ENCODE measurements at places on chromosomes 11 and 22.
A peak's percentile ranks its signal among the peaks of the same experiment; 100 is the strongest.

DNA sequence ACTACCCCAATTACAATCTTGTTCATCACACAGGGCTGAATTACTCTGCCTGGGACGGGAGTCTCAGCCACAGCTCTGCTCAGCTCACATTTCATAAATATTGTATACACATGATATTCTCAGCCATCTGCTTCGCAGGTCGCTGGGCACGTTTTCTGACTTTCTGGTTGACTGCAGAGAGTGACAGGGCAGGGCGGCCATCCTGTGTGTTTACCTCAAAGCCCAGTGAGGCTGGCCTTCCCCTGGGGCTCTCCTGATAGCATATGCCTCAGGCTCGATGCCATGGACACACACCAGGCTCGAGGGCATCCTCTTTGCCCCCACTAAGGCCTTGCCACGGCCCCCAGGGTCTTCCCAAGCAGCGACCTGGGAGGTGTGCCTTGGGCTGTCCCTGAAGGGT, 345.0 kb downstream of the CADM1 start:
- DNase-seq, result no peak

- DNase-seq, result no peak
Measured at GRCh38 chr11:2812371-2812991, 73.1 kb downstream of the CDKN1C start.

DNA sequence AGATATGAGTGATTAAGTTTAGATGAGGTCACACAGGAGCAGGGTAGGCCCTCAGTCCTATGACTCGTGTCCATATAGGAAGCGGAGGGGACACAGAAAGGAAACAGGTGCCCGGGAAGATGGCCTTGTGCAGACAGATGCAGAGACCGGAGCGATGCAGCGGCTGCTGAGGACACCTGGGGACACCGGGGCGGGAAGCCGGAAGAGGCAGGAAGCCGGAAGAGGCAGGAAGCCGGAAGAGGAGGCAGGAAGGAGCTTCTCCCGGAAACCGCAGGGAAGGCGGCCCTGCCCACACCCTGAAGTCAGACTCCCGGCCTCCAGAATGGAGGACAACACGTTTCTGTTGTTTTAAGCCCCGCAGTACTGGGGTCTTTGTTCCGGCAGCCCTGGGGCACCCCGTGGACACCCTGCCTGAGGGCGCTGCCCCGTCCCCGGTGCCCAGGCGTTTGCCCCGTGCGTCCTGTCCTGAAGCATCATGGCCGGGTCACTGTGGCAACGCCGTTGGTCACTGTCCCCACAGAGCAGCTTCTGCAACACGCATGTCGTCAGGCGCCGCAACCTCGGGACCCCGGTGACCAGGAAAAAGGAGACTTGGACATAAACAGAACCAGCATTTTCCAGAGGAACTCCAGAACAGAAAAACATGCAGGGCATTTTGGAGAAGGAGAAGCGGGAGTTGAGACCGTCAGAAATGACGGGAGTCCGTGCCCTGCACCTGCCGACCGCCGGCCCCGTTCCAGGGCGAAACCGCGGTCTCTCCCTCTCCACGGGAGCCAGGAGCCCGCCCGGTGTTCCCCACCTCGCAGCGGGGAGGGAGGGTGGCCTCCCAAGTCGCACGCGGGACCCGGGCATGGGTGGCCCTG, 103.4 kb downstream of the BRD1 start:
- peak; percentile 59 for DNase-seq

- DNase-seq, result no peak
Measured at GRCh38 chr11:32107647-32108046, 16.8 kb downstream of the RCN1 start.

DNA sequence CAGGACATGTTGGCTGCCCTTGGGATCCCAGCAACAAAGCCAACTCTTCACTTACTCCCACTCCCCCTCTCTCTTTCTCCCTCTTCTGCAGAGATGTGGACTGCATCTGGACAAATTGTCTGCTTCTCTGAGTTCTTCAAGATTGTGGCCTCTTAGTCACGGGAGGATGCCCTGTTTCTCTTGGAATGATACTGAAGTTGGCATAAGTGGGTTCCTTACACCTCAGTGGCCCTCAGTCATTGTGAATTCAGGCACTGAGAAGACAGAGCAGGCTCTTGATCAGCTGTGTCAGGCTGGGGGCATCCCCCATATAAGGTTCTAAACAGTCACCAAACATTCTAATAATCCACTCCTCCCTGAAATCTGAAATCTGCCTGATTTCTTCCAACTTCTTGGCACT, 6.1 kb upstream of the E2F8 start:
- no peak for DNase-seq

DNA sequence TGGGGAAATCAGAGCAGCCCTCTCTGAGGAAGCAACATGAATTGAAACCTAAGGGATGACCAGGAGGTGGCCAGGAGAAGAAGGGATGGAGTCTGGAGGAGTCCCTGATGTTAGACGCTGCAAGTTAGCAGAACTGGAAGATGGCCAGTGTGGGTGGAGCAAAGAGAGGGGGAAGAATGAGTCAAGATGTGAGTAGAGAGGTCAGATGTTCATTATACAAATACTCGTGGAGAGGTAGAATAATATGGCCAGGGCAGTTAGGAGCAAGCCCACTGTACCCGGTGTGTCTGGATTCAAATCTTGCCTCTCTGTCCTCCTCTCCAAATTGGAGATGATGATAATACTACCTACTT, 242.0 kb downstream of the TENM4 start:
- no peak for DNase-seq

GRCh38 chr11:14380947-14381561, 22.1 kb upstream of the RRAS2 start:
- DNase-seq, result peak; percentile 72

- peak; percentile 88 for DNase-seq
Measured at GRCh38 chr11:117815262-117815803, 9.2 kb downstream of the FXYD2 start.

- no peak for DNase-seq
Measured at GRCh38 chr11:128734832-128735224, 41.0 kb downstream of the FLI1 start.

DNA sequence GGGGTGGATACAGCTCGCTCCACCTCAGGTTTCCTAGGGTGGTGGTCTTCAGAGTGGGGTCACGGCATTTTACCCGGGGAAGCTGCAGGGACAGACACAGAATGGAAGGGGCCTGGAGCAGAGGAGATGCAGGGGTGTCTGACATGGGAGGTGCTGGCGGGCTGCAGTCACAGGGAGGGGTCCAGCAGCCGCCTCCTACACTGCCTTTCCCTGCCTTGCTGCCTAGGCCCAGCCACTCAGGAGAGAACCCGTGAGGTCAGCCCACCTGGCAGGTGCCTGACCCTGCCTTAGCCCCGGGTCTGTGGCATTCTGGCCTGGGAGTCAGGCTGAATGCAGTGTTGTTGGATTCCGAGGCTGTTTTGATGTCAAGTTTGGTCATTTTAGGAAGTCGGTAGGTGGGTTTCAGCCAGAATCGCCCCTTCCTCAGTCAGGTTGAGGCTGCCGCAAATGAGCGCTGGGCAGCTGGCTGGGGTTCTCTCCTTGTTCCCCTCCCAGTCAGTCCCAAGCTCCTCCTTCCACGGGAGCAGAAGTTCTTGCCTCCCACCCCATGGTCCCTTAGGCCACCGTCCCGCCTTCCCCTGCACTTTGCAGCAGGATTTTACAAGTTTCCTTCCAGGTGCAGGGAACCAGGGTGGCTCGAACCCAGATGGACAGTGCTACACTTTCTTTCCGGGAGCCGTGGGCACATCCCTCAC, 294.5 kb downstream of the TBC1D22A start:
- DNase-seq, result no peak

GRCh38 chr11:60912851-60913528, 968 bp upstream of the TMEM109 start:
- no peak for DNase-seq

DNA sequence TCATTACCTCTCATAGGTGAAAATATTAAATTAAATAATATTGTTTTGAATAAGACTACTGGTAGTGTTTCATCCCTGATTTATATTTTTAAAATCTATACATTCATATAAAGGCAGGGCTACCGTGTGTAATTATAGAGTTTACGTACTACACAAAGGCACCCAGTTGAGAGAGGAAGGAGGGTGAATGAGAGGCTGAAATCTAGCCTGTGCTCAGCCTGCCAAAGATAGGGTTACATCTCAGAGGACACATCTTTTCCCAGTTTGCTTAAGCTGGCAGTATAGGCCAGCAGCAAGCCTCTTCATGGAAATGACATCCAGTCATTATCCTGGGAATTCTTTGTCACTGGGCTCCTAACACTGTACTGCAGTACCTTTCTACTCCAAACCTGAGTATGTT, 7.5 kb upstream of the B3GNT6 start:
- no peak for DNase-seq

GRCh38 chr11:94854770-94855633, 86.8 kb downstream of the AMOTL1 start:
- no peak for DNase-seq

DNA sequence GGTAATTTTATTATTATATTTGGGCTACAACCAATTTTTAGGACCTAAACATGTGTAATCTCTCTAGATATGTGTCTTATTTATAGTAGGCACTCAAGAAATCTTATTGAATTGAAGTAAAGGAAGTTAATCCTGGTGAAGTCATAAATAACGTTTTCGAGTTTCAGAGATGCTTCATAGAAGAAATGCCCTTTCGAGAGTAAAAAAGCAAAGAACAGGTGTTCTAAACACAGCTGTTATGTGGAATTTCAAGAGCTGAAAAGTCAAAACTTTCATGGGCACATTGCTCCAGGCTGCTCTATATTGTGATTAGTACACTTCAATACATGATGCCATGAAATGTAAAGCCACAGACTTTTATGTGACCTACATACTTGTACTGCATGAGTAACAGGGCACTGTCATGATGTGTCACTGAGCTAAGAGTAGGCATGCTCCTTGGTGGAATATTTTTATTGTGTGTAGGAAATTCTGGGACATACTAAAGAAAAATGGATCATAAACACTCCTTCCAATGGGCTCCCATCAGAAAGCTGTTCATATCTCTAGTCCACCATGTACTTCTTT, 7.2 kb upstream of the ELMOD1 start:
- no peak for DNase-seq

GRCh38 chr22:46482056-46482675, 55.3 kb downstream of the CELSR1 start:
- DNase-seq, result no peak

GRCh38 chr22:31891366-31892079, 52.8 kb upstream of the YWHAH start:
- no peak for DNase-seq

GRCh38 chr11:115290893-115291292, 213.3 kb downstream of the CADM1 start:
- DNase-seq, result no peak

- no peak for DNase-seq
Measured at GRCh38 chr11:92226331-92227229, 2.0 kb downstream of the FAT3 start.

DNA sequence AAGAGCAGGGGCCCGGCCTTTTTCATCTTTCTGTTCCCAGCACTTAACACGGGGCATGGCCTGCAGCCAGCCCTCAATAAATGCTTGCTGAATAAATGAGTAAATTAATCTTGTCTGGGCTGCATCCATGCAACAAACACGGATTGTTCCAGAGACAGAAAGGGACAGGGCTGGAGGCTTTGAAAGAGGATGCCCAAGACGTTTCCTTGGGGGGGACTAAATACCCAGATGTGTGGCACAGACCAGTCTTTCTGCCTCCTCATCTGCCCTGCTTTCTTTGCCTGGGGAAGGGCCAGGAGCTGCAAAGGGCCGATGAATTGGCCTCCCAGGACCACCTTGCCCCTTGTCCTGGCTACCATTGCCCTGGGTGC, 40.4 kb downstream of the SHISAL1 start:
- no peak for DNase-seq

GRCh38 chr22:50267591-50268390, 2.4 kb downstream of the MAPK11 start:
- no peak for DNase-seq

DNA sequence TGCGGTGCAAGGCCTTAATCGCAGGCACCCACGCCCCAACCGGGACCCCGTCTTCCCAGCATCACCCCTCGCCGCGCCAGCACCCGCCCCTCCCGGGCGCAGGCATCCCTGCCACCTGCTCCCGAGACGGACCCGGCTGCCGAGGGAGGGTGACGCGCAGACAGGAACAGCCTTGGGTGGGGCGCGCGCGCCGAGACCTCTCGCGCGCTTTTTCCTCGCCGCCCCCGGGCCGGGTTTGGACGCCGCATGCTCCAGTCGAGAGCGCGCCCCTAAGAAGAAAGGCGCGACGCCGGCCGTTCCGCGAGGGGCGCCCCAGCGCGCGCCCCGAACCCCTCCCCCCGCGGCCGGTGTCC, 504 bp downstream of the CFL1 start:
- peak; percentile 64 for DNase-seq

- no peak for DNase-seq
Measured at GRCh38 chr11:59292611-59293010, 66.1 kb upstream of the OR5AN1 start.

- no peak for DNase-seq
Measured at GRCh38 chr22:22171357-22172218, 73.0 kb upstream of the VPREB1 start.

GRCh38 chr11:40513281-40513680, 946.2 kb downstream of the LRRC4C start:
- DNase-seq, result no peak

DNA sequence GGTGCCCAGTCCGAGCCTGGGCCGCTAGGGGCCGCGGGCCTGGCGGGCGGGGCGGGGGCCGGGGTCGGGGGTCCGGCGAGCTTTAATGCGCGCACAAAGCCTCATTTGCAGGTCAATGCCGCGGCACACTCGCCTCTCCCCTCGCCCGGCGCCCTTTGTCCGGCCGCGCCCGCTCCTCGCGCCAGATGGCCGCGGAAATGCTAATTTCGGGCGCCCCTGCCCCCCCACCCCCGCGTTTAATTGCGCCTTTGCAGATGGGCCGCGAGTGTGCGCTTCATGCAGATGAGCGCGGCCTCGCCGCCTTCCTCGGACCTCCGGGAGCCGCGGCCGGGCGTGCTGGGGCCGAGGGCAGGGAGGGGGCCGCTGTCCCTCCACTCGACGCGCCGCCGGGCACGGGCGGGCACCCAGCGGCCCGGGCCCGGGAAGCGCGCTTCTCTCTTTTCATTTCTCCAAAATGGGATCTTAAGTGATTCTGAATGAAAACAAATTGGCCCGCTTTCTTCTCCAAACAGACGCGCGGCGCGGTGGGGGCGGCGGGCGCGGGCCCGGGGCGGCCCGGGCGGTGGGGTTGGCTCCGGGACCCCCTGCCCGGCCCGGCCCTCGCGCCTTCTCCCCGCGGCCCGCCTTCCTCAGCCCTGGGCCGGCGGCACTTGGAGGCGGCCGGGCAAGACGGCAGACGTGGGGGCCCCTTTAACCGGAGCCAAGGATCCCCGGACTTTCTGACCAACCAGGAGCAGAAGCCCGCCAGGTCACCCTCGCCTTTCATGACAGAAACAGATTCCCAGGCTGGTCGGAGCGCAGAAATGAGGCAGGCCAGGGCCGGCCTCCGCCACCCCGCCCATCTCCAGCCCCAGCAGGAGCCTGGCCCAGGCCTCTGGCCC, 22.9 kb downstream of the CDKN1C start:
- no peak for DNase-seq

GRCh38 chr11:121559606-121560200, 106.9 kb upstream of the SORL1-AS1 start:
- DNase-seq, result no peak

DNA sequence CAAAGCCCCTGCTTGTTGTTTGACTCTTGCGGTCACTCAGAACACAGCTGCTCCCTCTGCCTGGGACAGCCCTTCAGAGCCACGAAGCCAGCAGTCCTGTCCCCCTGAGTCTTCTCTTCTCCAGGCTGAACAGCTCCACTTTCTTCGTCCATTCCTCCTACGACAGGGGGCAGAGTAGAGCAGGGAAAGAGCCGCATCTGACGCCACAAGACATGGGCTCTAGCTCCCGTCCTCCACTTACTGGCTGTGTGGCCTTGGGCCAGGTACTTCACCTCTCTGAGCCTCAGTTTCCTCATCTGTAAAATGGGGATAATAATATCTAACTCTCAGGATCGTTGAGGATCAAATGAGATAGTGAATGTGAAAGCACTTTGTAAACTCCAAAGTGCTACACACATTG, 29.9 kb downstream of the CHRDL2 start:
- DNase-seq, result no peak
